ENCODE measurements at places on chromosomes 3 and 15.

GRCh38 chr3:4323246-4324027 lies 20.3 kb downstream of the SETMAR start:
- no peak for DNase-seq

DNA sequence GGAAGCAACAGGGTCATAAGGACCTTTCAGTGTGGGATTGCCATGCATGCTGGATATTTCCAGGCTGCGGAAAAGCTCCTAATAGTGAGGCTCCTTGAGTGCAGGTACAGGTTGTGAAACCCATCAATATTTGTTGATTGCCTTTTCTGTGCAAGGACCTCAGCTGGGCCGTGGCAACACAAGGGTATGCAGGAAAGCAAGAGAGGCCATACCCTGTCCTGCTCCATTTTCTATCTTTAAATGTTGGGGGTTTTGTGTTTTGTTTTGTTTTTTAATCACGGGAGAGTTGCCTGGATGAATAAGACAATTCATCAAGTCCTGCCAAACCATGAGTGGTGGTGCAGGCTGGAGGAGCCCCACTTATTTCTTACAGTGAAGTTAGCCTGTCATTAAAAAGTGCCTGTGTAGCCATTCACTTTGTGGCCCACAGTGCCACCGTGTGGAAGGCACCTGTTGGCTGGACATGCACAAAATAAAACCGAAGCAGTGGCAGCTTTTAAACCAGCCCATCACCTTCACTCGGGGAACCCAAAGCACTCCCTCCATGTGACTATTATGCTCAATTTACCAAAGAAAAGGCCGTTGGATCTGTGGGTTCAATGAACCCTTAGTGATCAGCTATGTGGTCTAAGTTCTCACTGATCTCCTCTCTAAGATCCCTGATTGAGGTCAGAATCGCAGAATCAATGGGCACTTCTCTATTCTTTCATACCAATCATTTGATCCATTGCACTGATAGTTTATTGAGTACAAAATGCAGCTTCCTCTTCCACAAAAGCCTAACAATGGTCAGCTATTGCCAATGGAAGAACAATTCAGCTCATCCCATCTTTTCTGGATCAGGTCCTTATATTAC lies 42.2 kb downstream of the CLDN18 start:
- DNase-seq, result peak; percentile 63

GRCh38 chr3:100042166-100042981 lies 71.9 kb downstream of the FILIP1L start:
- DNase-seq, result no peak

GRCh38 chr3:66856533-66856932 lies 141.6 kb upstream of the KBTBD8 start:
- no peak for DNase-seq

DNA sequence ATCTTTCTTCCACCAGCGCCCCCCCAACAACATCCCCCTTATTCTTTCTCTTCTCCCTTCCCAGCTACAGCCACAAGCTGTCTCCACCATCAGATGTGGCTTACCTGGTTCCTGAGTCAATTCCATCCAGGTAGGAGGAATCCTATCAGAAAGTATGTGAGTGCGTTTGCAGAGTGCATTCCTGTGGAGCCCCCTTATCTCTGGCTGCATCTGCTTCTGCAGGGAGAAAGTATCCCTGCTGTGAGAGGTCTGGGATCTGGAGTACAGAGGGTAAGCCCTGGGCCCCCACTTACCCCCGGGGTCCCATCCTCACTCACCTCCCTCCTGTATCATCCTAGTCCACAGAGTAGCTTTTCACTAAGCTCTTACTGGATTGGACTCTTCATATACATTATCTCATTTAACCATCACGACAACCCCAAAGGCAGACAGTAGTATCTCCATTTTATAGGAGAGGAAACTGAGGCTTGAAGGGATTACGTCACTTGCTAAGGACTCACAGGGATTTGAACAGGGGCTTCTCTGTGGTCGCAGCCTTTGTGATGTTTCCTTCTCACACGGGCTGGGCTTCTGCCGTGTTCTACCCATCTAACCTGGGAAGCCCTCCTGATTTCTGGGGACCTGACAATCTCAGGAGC lies 22.2 kb upstream of the MAGEF1 start:
- no peak for DNase-seq

DNA sequence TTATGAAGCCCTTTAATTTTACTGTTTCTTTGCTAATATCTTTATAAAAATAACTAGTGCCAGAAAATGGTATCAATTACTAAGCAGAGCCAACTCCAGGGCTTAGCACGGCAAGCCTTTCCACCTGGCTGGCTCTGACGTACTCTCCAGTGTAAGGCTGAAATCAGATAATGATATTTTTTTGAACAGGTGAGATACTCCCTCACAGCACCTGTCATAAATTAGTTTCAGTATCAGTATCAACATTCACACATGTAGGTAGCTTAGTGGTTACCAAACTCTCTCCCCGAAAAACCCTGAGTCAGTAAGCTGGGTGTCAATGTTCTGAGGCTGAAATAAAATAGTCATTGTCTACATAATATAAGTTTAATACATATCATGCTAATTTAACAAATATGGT lies 710.1 kb downstream of the SQOR start:
- no peak for DNase-seq

GRCh38 chr3:29408676-29409075 lies 127.8 kb downstream of the RBMS3 start:
- no peak for DNase-seq

- no peak for DNase-seq
These were observed 118.7 kb downstream of the NUP210 start for GRCh38 chr3:13301286-13301987.

DNA sequence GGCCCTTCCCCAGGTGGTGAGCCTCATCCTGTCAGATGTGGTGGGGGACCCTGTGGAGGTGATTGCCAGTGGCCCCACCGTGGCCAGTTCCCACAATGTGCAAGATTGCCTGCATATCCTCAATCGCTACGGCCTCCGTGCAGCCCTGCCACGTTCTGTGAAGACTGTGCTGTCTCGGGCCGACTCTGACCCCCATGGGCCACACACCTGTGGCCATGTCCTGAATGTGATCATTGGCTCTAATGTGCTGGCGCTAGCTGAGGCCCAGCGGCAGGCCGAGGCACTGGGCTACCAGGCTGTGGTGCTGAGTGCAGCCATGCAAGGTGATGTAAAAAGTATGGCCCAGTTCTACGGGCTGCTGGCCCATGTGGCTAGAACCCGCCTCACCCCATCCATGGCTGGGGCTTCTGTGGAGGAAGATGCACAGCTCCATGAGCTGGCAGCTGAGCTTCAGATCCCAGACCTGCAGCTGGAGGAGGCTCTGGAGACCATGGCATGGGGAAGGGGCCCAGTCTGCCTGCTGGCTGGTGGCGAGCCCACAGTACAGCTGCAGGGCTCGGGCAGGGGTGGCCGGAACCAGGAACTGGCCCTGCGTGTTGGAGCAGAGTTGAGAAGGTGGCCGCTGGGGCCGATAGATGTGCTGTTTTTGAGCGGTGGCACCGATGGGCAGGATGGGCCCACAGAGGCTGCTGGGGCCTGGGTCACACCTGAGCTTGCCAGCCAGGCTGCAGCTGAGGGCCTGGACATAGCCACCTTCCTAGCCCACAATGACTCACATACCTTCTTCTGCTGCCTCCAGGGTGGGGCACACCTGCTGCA lies 4.8 kb downstream of the GLYCTK start:
- DNase-seq, result no peak

DNA sequence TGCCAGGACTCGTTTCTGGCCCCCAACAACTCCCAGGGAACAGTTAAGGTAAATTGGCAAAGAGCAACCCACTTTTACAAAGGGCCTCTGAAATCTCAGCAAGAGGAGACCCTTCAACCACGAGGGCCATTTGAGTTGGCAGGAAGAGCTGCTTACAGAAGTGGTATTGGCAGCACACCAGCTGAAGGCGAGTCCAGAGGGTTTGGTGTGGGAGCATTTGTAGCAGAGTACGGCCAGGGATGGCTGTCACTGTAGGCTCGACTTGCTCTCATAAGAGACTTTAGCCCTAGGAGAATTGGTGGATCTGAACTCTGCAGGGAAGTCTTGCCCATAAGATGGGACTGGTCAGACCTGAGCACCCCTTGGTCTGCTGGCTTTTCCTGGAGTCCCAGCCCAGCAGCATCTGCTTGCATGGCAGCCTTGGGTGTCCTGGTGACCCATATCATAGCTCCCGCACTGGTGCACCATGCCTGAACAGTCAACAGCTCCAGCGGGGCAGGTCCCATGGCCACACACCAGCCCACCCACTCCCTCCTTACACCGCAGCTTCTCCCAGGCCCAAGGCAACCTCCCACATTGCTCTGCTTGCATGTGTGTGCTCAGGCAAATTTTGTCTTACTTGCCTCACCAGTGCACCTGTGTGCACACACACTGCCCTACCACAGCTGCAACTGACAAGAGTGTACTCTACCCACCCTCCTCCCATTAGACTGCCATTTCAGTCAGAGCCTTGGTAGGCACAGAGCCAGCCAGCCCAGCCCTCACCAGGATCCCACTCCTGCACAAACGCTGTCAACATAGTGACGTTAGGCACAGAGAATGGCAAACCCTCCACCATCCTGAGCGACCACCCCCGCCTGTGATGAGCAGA lies 861.6 kb upstream of the DPPA4 start:
- no peak for DNase-seq

DNA sequence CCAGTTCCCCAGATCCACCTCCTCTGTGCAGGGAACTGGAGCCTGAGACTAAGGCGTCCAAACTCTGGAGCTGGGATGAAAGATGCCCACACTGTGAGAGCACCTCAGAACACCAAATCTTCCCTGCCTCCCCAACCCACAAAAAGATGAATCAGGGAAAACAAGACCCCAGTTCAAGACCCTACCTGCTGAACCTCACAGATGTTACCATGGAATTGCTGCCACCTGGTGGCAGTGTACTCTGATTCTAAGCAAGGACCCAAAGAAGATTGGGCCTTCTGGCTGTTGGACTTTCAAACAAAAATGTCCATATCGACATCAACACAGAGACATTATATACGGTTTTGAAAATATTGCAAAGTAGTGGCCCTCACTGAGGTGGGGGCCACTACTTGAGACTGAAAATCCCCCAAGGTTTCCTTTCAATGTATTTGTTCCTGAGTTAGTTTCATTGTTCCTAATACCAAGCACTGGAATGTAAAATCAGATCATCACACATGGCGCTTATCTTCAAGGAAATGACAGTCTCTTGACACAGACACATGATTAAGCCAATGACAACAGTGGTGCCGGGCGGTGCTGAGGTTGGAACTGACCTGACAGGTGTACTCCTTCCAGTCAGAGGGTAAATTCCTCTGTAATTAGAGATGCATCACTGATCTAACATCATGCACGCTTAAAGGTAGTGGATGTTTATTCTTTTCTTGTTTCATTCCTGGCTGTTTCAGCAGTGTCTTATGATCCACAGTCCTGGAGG lies 67.6 kb downstream of the SLC6A11 start:
- DNase-seq, result no peak

- no peak for DNase-seq
These were observed 1730.4 kb downstream of the SI start for GRCh38 chr3:163347944-163348343.

GRCh38 chr3:108100906-108101660 lies 10.3 kb upstream of the CD47 start:
- DNase-seq, result no peak

DNA sequence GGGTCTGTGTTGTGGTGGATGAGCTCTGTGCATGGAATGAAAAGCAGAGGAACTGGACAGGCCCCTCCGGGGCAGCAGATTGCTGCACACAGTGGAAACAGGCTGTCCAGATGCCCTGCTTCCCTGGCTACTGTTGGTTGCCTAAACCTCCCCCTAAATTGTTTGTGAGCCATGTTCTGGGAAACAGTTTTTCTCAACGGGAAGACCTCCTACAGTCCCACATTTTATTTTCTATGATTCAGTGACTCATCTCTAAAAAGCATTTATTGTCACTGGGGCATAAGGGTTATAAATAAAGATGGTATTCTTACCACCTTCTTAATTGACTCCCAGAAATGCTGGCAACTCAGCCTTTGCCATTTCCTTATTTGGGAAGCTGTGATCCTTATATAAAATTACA lies 20.3 kb upstream of the PTPN9 start:
- DNase-seq, result no peak

DNA sequence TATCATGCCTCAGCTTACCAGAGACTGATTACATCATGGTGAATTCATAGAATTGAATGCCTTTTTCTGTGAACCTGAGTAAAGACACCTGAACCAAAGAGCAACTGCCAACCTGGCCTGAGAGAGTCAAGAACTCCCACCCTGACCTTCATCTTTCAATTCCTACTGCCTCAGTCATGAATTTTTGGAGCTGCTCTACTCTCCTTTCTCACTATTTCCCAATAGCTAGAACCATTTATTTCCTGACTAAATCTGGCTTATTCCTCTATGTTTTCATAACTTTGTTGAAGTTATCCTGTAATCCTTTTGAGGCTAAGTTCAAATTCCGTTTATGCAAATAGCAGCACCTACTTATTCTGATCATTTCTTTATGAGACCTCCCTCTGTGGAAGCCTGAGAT lies 712.4 kb upstream of the UBE2E2 start:
- no peak for DNase-seq

GRCh38 chr15:56342653-56343052 lies 22.6 kb upstream of the TEX9 start:
- no peak for DNase-seq

- peak; percentile 44 for DNase-seq
These were observed 69.5 kb upstream of the VEPH1 start for GRCh38 chr3:157572559-157573270.

- no peak for DNase-seq
These were observed 117.5 kb upstream of the ARHGEF3 start for GRCh38 chr3:56919137-56919796.

- no peak for DNase-seq
These were observed 4.8 kb upstream of the MECOM start for GRCh38 chr3:169668072-169668956.

GRCh38 chr3:171256445-171257250 lies 203.6 kb downstream of the TNIK start:
- DNase-seq, result no peak

DNA sequence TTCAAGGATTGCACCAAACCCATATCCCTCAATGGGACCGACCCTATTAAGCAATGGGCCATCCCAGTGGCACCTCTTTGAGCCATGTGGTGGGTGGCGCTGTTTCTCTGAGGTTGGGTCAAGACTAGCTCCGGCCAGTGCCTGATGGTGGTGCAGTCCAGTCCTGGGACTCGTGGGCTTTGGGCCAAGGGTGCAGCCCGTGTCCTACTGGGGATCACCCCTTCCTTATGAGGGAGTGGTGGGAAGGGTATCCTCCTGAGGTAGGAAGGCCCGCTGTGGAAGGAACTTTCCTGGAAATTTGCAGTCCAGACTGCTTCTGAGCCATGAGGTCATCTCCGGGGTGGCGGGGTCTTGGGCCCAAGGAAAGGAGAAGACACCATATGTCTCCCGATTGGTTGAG lies 231.6 kb downstream of the SNRPN start:
- DNase-seq, result no peak

- no peak for DNase-seq
These were observed 43.1 kb downstream of the LRCH3 start for GRCh38 chr3:197833930-197834715.

GRCh38 chr15:66157507-66157906 lies 96.0 kb downstream of the MEGF11 start:
- no peak for DNase-seq

DNA sequence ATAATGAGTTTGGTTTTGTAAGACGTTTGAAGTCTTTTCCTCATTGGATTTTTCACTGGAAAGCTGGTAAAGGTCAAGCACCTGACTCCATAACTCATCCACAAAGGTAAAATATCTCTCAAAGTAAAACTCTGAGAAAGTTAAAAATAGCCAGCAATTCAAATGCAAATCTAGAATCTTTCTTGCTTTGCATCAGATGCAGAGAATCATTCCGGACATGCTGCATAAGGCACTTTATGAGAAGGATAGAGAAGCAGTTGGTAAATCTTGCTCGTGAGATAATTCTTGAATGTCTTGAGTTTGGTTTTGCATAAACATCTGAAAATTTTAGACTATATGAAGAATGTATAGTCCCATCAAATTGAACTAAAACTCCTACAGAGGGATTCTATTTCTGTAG lies 9.1 kb downstream of the KCNMB2 start:
- DNase-seq, result no peak

Data from cerebellar cortex (tissue), 1 donor.